Psoas muscle (tissue), 8 donors: ENCODE measurements at places on chromosomes 5 and 9. TPM values are rescaled to one million over a fixed set of nuclear protein-coding genes. Genes with fewer than 3 reads are reported as not detected.

Gene MRPL22
- total RNA-seq, result 53.0 TPM

Gene GABRA1
- total RNA-seq, result not detected

Gene SLC4A9
- not detected for total RNA-seq

Gene SLC6A19
- total RNA-seq, result not detected

Gene TMEM171
- total RNA-seq, result 0.30 TPM

Gene BAAT
- total RNA-seq, result 0.15 TPM

Gene EGR1
- total RNA-seq, result 34.8 TPM

Gene C9orf153
- 0.51 TPM for total RNA-seq

Gene SPATA31E1
- not detected for total RNA-seq

Gene PCDHGB3
- 1.3 TPM for total RNA-seq

Gene PKD2L2
- total RNA-seq, result 0.44 TPM

Gene NR2F1-AS1
- total RNA-seq, result 0.38 TPM

Gene ADCY2
- 91.4 TPM for total RNA-seq

Gene RALGPS1
- total RNA-seq, result 6.0 TPM

Gene CCL21
- total RNA-seq, result 1.3 TPM

Gene MARCOL
- total RNA-seq, result not detected

Gene LCN12
- total RNA-seq, result not detected

Gene GKAP1
- 34.7 TPM for total RNA-seq

Gene ALDOB
- total RNA-seq, result not detected

Gene SNCAIP
- 0.84 TPM for total RNA-seq

Gene PDZD2
- total RNA-seq, result 17.5 TPM

Gene PRELID2
- 1.3 TPM for total RNA-seq

Gene PROB1
- 74.4 TPM for total RNA-seq
